ENCODE measurements at places on chromosomes 7 and 10. TPM values are rescaled to one million over a fixed set of nuclear protein-coding genes. Genes with fewer than 3 reads are reported as not detected.

The RPEL1 gene
- 0.04 TPM for total RNA-seq

The ZNF488 gene
- 0.39 TPM for total RNA-seq

The CYP2C19 gene
- not detected for total RNA-seq

The CALCR gene
- total RNA-seq, result not detected

The FXYD4 gene
- total RNA-seq, result not detected

The SPDYE1 gene
- total RNA-seq, result not detected

The CFTR gene
- not detected for total RNA-seq

The NRBF2 gene
- 25.8 TPM for total RNA-seq

The CYP2W1 gene
- total RNA-seq, result not detected

The EPHB6 gene
- not detected for total RNA-seq

The MYO1G gene
- not detected for total RNA-seq

The DENND2A gene
- total RNA-seq, result 0.91 TPM

The LIPF gene
- not detected for total RNA-seq

The KCND2 gene
- total RNA-seq, result not detected

The MYL10 gene
- total RNA-seq, result not detected

The GPR22 gene
- not detected for total RNA-seq

The AFAP1L2 gene
- total RNA-seq, result 40.2 TPM

The MSS51 gene
- 0.57 TPM for total RNA-seq

The SLC35G1 gene
- total RNA-seq, result 6.0 TPM

The AGAP9 gene
- total RNA-seq, result 0.91 TPM

The BTBD16 gene
- 0.15 TPM for total RNA-seq

The LRRC17 gene
- total RNA-seq, result not detected

The ADCY1 gene
- total RNA-seq, result 0.16 TPM

The OTUD1 gene
- total RNA-seq, result 9.3 TPM

The TMEM176B gene
- total RNA-seq, result not detected

The PODXL gene
- under 0.01 TPM for total RNA-seq

The ZNF727 gene
- 0.23 TPM for total RNA-seq

The SPDYE5 gene
- total RNA-seq, result not detected

The EPHA1 gene
- total RNA-seq, result 37.2 TPM

The ACSL5 gene
- total RNA-seq, result not detected

The RTKN2 gene
- 0.99 TPM for total RNA-seq

Measured in hair follicular keratinocyte (primary cell).